ENCODE measurements at places on chromosomes 2 and 18. TPM values are rescaled to one million over a fixed set of nuclear protein-coding genes. Genes with fewer than 3 reads are reported as not detected.

GRCh38 chr2:141021611-141022010 is 1109.2 kb downstream of the LRP1B start:
- no peak for DNase-seq

DNA sequence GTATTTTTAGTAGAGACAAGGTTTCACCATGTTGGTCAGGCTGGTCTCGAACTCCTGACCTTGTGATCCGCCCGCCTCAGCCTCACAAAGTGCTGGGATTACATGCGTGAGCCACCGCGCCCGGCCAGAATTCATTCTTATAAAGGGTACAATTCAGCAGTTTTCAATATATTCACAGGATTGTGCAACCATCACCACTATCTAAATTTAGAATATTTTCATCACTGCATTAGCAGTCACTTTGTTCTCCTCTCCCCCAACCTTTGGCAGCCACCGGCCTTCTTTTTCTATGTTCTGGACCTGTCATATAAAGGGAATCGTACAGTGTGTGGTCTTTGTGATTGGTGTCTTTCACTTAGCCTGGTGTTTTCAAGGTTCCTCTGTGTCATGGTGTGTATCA is 40.7 kb downstream of the TCF7L1 start:
- DNase-seq, result no peak

HOXD11 gene
- total RNA-seq, result 18.1 TPM

DNA sequence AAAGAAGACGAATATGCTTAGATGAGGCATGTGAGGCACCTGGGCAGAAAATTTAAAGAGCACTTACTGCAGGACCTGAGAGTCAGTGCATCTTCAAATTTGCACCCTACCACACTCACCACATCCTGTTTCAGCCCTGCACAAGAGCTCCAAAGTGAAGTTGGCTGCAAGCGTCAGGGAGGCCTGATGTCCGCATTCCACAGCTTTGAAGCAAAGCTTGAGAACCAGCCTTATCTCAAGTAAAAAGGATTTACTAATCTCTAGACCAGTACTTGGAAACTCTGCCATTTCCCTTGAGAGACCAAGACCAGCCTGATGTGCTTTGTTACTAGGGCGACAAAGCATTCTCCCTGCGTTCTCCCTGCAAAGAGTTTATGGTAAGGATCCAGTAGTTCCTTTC is 3.4 kb upstream of the ASNSD1 start:
- DNase-seq, result peak; percentile 99

DNA sequence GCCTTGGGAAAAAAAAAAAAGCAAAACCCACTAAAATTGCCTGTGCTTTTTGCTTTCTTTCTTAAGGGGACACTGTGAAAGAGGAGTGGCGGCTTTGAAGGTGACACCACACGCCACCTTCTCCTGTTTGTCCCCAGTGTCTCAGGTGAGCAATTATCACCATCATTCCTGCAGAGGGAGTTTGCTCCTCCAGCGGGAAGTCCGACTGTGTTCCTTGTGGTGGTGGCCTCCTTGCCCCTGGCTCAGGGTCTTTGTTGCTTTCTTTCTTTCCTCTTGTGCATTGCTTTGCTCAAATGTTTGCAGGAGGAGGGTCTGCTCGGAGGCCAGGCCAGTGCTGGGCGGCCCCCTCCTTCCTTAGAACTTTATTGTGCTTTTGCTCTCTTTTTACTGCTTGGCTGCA is 164.3 kb upstream of the CXCR4 start:
- no peak for DNase-seq

DNA sequence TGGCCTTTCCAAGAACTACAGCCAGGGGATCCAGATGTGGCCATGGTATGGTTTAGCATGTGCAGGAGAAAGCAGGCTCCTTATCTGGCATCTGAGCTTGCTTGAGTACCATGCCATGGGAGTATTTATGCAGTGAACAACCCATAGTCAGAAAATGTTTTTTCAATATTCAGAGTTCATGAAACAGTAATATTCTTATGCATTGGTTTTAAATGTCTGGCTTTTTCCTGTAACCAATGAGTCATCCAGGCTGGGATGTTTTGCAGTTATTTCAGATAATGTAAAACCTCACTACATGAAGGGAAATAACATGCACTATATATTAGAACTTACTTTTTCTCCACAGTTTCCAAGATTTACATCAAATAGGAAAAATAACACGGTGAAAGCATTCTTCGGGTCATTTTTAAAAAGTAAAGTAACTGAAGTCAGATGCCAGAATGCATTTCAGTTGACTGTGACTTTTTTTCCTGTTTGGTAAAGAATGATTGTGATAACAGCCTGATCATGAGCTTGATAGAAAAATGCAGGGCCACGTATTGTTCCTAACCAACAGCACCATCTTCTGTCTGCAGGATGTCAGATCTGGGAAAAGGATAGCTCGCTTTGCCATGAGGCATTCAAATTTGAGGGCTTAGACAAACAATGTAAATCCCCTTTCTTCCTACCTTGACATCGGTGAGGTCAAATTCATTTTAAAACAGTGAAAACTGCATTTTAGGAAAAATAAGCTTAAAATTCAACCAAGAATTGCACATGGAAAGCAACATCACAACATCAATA is 152.8 kb downstream of the DSC3 start:
- peak; percentile 82 for DNase-seq

DNA sequence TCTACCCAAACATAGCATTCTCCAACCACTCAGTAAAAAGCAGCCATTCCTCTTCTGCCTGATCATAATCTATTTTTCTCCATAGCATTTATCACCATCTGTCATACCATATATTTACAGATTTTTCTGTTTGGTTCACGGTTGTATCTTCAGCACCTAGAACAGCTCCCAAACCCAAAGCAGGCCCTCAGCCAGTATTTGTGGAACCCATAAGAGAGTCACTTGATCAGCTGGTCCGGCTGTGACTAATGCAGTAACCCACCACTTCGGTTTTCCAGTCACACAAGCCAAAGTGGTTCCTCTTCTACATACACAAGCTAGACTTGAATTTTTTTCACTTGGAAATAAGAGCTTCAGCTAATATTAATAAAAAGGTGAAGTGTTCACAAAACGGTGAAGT is 511.6 kb upstream of the CELF4 start:
- DNase-seq, result no peak
